ENCODE measurements at places on chromosomes 3 and 15. TPM values are rescaled to one million over a fixed set of nuclear protein-coding genes. Genes with fewer than 3 reads are reported as not detected.

The PGBD4 gene
- 1.0 TPM for total RNA-seq

The FAM107A gene
- total RNA-seq: not detected

The CASR gene
- not detected for total RNA-seq

The BNC1 gene
- total RNA-seq: not detected

The ANKUB1 gene
- total RNA-seq: not detected

The JMJD7 gene
- total RNA-seq: 9.4 TPM

The PPARG gene
- total RNA-seq: 34.7 TPM

The LINGO1 gene
- total RNA-seq: not detected

The ZDHHC3 gene
- 30.1 TPM for total RNA-seq

The DLL4 gene
- 0.10 TPM for total RNA-seq

The A4GNT gene
- total RNA-seq: not detected

The CERS3 gene
- total RNA-seq: not detected

The GPR176 gene
- total RNA-seq: 20.4 TPM

The MAPKBP1 gene
- total RNA-seq: 4.4 TPM

The TOPAZ1 gene
- total RNA-seq: not detected

The MASP1 gene
- total RNA-seq: 10.2 TPM

The RAD54L2 gene
- total RNA-seq: 5.7 TPM

The SLC12A8 gene
- 126 TPM for total RNA-seq

The CCDC13 gene
- total RNA-seq: not detected

The LMAN1L gene
- not detected for total RNA-seq

The DISP2 gene
- 0.27 TPM for total RNA-seq

The GOLGA6L7 gene
- total RNA-seq: not detected

The IGDCC3 gene
- not detected for total RNA-seq

The IL17RE gene
- total RNA-seq: not detected

The ZNF621 gene
- total RNA-seq: 3.5 TPM

The PRR23B gene
- total RNA-seq: not detected

The KIF9 gene
- 5.3 TPM for total RNA-seq

The MLF1 gene
- total RNA-seq: 43.8 TPM

The RASGRP1 gene
- 0.18 TPM for total RNA-seq

The CACNA2D3 gene
- total RNA-seq: 4.3 TPM

The MEX3B gene
- 4.3 TPM for total RNA-seq

The CCDC54 gene
- not detected for total RNA-seq

The YEATS2 gene
- 19.2 TPM for total RNA-seq

The CHRD gene
- 1.3 TPM for total RNA-seq

The MYLK gene
- total RNA-seq: 28.4 TPM

The CACNA1D gene
- 1.4 TPM for total RNA-seq

The SH2D7 gene
- not detected for total RNA-seq

The CCR9 gene
- not detected for total RNA-seq

The CTNNB1 gene
- 262 TPM for total RNA-seq
